HCEC 1CT (cell line): ENCODE measurements at places on chromosomes 5 and 9.

DNA sequence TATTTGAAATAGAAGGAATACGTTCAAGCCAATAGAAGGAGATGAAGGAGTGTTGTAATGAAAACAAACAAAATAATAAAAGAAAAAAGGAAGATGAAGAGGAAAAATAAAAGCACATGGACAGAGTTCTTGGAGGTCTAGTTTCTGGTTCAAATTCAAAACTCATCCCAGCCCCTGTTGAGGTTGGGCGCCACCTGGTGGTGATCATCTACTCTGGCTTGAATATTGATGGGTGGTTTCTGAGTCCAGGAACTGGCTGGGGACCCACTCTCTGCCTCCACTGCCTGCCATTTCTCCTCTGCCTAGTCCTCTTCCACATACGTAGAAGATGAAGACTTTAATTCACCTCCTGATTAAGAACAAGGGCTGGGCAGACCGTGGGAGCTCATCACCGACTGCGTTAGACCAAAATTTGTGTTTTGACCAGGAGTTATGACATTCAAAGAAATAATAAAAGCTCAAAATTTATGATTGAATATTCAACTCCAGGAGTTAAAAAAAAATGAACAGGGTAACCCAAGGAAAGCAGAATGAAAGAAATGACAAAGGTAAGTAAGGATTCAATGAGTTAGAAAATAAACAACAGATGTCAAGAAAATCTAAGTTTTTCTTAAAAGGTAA, 99.0 kb upstream of the SLC1A3 start:
- DNase-seq: peak; percentile 56

- DNase-seq: no peak
Measured at GRCh38 chr5:82738681-82739269, 338.4 kb downstream of the TMEM167A start.

- DNase-seq: peak; percentile 66
Measured at GRCh38 chr9:86604741-86605140, 250.5 kb upstream of the TUT7 start.

DNA sequence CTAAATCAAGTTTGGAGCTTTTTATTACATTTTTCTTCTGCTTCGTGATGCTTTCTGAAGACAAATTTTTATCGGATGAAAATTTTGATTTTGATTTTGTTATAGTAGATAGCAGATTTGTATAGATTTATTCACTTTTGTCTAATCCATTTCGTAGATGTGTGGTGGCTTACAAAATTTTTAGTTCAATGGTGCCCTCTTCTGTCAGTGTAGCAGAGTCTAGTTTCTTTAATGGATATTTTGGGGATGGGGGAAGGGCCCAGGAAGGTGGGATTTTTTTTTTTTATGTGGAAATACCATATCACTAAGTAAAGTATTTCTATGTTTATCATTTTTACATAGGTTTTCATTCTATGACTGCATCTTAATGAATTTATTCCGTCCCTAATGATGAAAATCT, 259.9 kb upstream of the TARS1 start:
- peak; percentile 56 for DNase-seq

DNA sequence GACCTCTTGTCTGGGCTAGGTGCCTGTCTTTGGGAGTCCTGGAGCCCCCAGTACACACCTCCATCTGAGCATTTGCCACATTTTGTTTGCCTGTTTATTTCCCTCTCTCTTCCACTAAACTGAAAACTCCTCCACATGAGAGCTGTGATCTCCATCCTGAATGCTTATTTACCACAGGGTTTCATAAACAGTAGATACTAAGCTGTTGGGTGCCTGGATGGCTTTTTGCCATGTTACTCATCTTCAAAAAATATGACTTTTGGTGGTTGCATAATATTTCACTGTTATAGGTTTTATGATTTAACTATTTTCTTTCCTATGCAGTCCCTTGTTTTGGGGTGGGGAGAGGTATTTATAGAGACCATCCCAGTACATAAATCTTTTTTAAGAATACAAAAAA, 99.6 kb downstream of the APBA1 start:
- DNase-seq: peak; percentile 82

- DNase-seq: no peak
Measured at GRCh38 chr9:16068476-16068875, 515.6 kb downstream of the CCDC171 start.

DNA sequence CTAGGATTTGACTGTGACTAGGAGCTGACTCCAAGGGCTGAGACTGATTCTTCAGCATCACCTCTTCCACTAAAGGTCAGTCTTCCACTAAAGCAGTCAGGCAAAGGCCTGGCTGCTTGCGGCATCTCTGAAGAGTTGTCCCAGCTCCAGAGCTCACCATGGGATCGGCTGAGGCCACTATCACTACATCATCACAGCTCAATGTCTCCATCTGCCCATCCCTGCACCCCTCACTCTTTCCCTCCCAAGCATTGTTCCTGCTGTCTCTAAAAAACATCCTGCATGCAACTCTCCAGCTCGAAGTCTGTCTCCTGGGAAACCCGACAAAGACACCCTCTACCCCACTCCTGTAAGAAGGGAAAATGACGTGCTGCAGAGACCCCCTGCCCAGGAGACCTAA, 15.5 kb upstream of the WWC1 start:
- no peak for DNase-seq
